ENCODE measurements at places on chromosomes 5 and 9.
A peak's percentile ranks its signal among the peaks of the same experiment; 100 is the strongest.

DNA sequence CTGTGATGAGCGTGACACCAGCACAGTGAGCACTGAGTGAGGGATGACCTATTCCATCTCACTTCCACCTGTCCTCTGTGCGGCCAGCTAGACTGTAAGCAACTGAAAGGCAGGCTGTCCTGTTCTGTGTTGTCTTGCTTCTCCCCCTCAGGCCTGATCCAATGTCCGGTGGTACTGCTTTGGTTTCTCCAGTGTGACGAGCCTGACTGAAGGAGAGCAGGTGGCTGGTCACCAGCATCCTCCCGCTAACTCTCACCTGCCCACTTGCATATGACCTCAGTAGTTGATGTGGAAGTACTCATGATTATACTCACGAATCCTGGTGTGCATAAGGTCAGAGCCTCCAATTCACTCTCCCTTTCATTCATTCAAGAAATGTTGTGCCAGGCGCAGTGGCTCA, 2.4 kb upstream of the SLC27A4 start:
- no peak for DNase-seq

DNA sequence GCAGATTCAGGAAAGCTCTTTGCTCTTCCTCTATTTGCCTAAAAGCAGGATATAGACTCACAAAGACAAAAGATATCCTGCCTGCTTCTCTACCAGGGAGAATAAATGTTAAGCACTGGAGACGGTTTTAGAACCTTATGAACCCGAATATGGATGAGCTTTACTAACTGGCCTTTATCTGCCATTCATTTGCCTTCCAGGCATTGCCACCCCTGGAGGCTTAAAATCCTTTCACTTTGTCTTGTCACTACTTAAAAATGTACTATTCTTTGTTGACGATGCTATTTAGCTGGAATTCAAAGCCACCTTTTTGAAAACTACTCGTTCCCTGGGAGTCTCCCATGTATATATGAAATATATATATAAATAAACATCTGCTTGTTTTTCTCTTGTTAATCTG, 23.2 kb upstream of the LVRN start:
- no peak for DNase-seq

DNA sequence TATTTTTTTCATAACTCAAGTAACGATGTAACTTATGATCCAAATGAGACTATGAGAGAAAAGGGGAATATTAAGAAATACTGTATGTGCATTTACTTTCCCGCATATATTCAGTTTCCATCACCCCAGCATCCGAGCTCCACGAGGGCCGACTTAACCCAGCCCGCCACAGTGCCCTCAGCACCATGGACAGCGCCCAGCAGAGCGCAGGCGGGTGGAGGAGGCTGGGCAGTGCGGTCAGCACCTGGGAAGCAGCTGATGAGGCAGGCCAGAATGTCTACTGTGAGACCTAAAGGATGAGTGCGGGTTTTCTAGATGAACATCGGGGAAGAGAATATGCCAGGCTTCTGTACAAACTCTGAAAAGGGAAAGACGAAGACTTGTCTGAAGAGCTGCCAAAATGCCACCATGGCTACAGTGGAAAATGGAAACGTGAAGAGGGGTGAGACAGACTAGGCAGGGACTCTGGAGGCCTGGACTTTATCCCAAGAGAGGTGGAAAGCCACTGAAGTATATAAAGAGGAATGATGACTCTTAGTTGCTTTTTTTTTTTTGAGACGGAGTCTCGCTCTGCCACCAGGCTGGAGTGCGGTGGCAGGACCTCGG, 34.5 kb upstream of the MED27 start:
- no peak for DNase-seq

GRCh38 chr9:106104887-106105286, 410.5 kb downstream of the TMEM38B start:
- DNase-seq, result no peak

- DNase-seq, result peak; percentile 19
Observed at GRCh38 chr9:135281791-135282737, 194.6 kb downstream of the OLFM1 start.

- DNase-seq, result no peak
Observed at GRCh38 chr9:131799177-131799823, 59.4 kb upstream of the RAPGEF1 start.

DNA sequence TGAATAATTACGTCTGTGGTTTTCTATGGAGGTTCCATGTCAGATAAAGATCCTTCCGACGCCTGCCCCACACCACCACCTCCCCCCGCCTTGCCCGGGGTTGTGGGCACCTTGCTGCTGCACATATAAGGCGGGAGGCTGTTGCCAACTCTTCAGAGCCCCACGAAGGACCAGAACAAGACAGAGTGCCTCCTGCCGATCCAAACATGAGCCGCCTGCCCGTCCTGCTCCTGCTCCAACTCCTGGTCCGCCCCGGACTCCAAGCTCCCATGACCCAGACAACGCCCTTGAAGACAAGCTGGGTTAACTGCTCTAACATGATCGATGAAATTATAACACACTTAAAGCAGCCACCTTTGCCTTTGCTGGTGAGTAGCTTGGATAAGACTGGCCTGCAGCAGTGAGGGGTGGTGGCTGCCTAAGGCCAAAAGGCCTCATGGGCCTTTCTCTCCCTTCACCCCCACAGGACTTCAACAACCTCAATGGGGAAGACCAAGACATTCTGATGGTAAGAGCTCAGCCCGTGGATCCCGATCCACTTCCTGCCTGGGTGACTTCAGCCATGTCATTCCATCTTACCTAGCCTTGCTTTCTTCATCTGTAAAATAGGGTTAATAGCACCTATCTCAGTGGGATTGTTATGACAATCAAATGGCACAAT, at the start of gene IL3:
TSS of gene IL3 (plus strand) at position 155 of the 661 bp plus-strand sequence. CDS start at position 207, 52 bp downstream.
- no peak for DNase-seq

- no peak for DNase-seq
Observed at GRCh38 chr9:23287390-23287789, 538.6 kb downstream of the ELAVL2 start.

DNA sequence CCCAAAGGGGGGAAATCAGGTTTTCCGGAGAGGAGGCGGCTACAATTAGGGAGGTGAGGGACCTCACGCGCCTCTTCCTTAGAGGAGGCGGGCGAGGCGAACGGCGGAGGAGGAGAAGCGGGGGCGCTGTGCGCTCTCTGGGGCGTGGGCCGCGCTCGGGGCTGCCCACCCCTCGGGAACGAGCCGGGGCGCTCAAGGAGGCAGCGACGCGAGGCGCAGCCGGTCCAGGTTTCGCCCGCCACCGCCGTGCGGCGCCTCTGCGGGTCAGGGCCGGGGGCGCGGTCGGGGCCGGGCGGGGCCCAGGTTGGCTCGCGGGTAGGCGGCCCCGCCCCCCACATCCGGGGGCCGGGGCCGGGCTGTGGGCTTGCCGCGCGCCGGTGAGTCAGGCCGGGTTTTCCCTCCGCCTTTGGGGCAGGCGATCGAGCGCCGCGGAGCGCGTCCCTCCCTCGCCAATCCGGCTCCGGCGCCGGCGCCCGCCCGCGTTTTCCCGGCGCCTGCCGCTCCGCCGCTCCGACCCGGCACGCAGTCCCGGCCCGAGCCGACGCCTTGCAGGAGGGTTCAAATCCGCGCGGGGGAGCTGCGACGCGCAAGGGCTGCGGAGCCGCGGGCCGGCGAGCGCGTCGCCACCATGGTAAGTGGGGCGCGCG, at the start of gene N4BP3:
TSS of gene N4BP3 (plus strand) at position 392 of the 647 bp plus-strand sequence. CDS start 6,052 bp downstream, outside the sequence.
- DNase-seq, result no peak

- DNase-seq, result no peak
Observed at GRCh38 chr5:112799661-112800060, 61.4 kb upstream of the SRP19 start.

GRCh38 chr5:133390416-133391353, 221.7 kb downstream of the FSTL4 start:
- DNase-seq, result no peak
